ENCODE measurements at places on chromosomes 11 and 22.
A peak's percentile ranks its signal among the peaks of the same experiment; 100 is the strongest.

GRCh38 chr11:95849087-95849825 lies 59.0 kb downstream of the CEP57 start:
- peak; percentile 66 for DNase-seq

DNA sequence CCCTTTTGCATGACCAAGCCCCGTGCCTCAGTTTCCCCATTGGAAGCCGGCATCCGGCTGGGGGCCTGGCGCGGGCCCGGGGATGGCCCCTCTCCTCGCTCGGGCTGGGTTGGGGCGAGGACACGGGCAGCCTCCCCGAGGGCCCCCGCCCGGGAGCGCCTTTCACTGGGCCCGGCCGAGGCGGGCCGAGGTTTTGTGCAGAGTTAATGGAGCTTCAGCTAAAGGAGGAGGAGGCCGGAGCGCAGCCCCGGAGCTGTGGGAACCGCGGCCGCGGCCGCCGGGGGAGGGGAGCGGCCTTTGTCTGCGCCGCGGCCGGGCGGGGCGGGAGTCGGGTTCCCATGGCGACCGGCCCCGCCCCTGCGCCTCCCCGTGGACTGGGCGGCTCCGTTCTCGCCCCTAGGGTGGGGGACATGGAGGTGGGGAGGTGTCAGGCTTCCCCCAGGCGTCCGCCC lies 1.4 kb upstream of the MAPK11 start:
- DNase-seq: peak; percentile 86

GRCh38 chr11:19939415-19939929 lies 220.8 kb downstream of the DBX1 start:
- DNase-seq: no peak

- no peak for DNase-seq
Measured at GRCh38 chr11:12674571-12674935, 332 bp downstream of the TEAD1 start.

GRCh38 chr11:66084821-66085475 lies 14.9 kb downstream of the PACS1 start:
- no peak for DNase-seq

DNA sequence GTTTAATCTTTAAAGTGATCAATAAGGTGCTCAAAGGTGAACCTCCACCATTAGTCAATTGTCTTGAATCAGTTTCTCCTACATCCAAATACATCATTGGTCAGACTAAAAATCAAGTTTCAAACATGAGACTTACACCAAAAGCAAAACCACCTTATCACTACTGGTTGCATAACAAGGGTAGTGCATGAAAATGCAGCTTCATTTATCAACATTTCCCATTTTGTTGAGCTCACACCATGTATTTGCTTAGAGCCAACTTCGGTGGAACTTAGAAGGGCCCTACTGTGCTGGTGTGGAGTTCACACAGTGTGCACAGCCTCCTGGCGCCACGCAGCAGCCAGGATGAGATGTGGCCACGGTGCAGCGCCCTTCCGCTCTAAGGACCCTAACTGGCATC lies 23.1 kb upstream of the PHLDA2 start:
- no peak for DNase-seq

Data from AG20443 (cell line).